ENCODE measurements at places on chromosomes 5 and 9. TPM values are rescaled to one million over a fixed set of nuclear protein-coding genes. Genes with fewer than 3 reads are reported as not detected.

Gene CDX1
- polyA plus RNA-seq = 0.39 TPM

DNA sequence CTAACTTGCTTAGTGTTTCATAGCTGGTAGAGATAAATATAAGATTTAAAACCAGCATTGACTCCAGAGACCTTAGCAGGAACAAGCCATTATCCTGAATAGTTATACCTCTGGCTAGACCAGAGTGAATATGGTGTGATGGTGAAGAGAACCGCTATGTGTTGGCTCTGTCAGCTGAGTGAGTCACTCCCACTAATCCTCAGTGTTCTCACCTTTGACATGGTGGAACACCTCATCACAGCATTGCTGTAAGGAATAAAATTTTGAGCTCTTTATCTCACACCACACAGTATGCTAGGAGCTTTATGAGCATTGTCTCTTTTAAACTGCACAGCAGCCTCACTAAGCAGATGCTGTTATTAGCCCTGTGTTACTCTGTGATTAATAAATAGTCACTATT, 90.7 kb upstream of the DHFR start:
- no peak overlapping the region for H3K4me3 ChIP-seq
- no peak overlapping the region for H3K27ac ChIP-seq
- no peaks in the 10 kb centered on the region for H3K27me3 ChIP-seq
- peaks cover 8% of the 10 kb centered on the region for H3K36me3 ChIP-seq
- no peak for DNase-seq

DNA sequence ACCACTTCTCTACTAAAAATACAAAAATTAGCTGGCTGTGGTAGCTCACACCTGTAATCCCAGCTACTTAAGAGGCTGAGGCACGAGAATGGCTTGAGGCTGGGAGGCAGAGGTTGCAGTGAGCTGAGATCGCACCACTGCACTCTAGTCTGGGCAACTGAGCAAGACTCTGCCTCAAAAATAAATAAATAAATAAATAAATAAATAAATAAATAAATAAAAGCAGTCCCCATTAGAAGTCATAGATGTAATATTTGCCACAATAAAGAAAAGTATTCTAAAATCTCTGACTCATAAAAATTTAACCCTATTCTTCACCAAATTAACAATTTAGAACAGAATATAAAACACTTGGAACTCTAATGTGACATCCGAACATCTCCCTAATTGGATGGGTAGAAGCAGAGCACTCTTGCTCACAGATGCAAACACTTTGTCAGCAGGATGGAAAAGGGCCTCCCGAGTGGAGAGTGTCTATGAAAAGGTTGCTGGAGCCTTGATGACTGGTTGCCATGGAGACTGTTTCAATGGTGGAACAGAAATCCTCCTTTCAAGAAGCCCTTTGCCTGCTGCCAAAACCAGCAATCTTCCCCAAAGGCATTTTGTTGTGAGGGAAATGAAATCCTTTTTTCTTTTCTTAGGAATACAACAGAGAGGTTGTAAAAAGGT, 38.9 kb upstream of the TRAF1 start:
- no peak overlapping the region for H3K27ac ChIP-seq
- H3K4me1 ChIP-seq = no peaks in the 10 kb centered on the region
- H3K36me3 ChIP-seq = no peaks in the 10 kb centered on the region
- no peak overlapping the region for H3K4me3 ChIP-seq
- no peaks in the 10 kb centered on the region for H3K27me3 ChIP-seq

DNA sequence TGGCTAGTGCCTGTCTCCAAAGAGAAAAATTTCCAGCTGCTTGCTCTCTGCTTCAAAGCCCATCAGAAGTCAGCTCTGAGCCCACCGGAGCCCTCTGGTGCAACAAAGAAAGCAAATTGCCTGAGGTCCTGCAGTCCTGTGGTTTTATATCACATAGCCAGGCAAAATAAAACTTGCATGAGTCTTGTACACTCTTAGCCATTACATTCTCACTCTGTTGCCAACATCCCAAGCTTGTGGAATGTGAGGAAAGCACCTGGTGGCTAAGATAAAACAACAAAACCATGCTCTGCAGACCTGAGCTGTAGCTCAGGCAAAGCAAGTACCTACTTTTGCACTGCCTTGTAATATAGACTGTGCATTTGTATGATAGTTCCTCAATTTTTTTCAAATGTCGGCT, 133.7 kb downstream of the GPBP1 start:
- H3K4me1 ChIP-seq = no peaks in the 10 kb centered on the region
- DNase-seq = no peak
- H3K27ac ChIP-seq = no peak overlapping the region

- H3K27me3 ChIP-seq = no peaks in the 10 kb centered on the region
- DNase-seq = no peak
- no peak overlapping the region for H3K27ac ChIP-seq
- H3K4me1 ChIP-seq = no peaks in the 10 kb centered on the region
- no peaks in the 10 kb centered on the region for H3K36me3 ChIP-seq
Measured at GRCh38 chr9:135163023-135163780, 75.7 kb downstream of the OLFM1 start.

GRCh38 chr9:132949709-132950108, 5.3 kb upstream of the TSC1 start:
- H3K4me3 ChIP-seq = no peak overlapping the region
- no peak for DNase-seq
- no peaks in the 10 kb centered on the region for H3K4me1 ChIP-seq
- H3K27ac ChIP-seq = no peak overlapping the region
- no peaks in the 10 kb centered on the region for H3K27me3 ChIP-seq

DNA sequence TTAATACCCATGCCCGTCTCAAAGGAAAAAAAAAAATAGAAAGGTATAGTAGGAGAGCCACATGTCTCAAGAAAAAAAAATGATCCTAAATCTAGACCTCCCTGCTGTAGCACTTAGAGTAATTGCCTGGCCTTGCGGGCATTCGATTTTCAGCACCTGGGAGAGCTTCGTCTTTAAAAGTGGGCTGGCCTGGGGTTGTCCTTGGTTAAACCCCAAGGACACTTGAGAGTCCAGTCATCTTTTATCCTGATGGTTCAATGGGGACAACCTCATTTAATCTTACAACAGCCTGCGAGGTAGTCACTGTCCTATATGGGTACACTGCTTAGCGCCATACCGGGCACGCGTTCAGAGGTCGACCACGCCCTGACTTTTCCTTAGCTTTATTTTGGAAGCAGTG, 60.1 kb downstream of the MAT2B start:
- no peaks in the 10 kb centered on the region for H3K36me3 ChIP-seq
- no peak overlapping the region for H3K27ac ChIP-seq
- no peaks in the 10 kb centered on the region for H3K4me1 ChIP-seq
- H3K27me3 ChIP-seq = peaks cover 5% of the 10 kb centered on the region
- no peak for DNase-seq

DNA sequence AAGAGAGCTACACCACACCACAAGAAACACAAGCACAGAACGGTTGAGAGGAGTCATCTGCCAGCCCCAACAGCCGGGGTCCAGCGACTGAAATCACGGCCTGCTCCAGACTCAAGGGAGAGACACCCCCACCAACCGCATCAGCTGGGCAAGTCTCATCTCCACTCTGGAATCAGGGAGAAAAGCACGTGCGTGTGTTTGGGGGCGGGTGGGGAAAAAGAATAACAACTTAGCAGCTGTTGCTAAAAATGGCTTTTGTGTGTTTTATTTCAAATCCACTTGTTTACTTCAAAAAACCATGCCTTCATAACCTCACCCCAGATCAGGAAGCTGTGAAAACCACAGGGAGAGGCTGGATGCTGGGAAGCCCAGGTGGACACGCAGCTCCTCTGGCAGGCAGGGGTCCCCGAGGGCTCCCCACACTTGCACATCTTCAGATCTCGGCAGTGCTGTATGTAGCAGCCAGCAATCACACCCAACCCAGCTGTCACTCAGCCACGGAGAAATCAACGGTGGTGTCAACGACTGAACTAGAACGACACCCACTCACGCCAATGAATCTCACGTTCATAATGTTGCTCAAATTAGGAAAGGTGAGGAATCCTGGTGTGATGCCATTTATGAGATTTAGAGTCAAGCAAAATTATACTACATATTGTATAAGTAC, 19.0 kb downstream of the PNPLA7 start:
- H3K27me3 ChIP-seq = no peaks in the 10 kb centered on the region
- H3K27ac ChIP-seq = no peak overlapping the region
- no peaks in the 10 kb centered on the region for H3K36me3 ChIP-seq
- H3K4me3 ChIP-seq = no peak overlapping the region
